H1 (cell line): ENCODE measurements at places on chromosomes 11 and 22. TPM values are rescaled to one million over a fixed set of nuclear protein-coding genes. Genes with fewer than 3 reads are reported as not detected.

CD3E gene
- not detected in 2 replicates for total RNA-seq

MAML2 gene
- 6.6 and 6.8 TPM in 2 replicates for total RNA-seq

CEND1 gene
- 5.0 and 5.7 TPM in 2 replicates for total RNA-seq

CASTOR1 gene
- 8.4 and 10.3 TPM in 2 replicates for total RNA-seq

CTSF gene
- total RNA-seq = 0.36 and 0.58 TPM in 2 replicates

MMP3 gene
- total RNA-seq = not detected in 2 replicates

APOL1 gene
- total RNA-seq = not detected in 2 replicates

DNA sequence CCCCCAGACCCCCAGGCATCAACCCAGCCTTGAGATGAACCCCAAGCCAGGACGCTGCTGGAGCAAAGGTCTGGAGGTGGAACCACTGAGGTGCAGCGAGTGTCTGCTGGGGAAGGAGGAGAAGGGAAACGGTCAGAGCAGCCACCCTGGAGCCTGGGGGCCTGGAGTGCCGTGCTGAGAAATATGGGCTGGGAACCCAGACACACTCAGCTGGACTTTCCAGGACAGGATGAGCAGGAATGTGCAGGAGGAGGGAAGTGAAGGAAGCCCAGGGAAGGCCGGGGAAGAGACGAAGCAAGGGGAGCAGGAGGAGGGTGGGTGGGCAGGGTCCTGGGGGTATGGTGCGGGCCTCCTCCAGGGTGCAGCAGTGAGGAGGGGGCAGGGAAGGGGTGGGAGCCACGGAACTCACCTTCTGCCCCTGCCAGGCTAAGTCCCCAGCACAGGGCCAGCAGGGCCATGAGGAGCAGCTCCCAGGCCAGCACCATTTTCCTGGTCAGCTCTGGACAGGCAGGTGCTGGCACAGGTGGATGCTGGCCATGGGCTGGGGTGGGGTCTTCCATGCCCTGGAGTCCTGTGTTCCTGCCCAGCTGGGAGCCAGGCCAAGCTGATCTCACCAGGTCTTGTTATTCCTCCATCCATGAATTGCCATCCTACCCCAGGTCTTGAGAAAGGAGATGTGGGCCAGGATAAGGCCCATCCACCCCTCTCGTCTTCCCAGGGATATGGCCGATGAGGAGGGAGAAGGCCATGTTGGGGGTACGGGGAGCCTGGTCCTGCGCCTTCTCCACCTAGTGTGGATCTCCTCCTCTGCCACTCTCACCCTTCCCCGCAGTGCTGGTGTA is 40.0 kb downstream of the CSF2RB start:
- H3K27me3 ChIP-seq = no peaks in the 10 kb centered on the region
- H3K4me3 ChIP-seq = no peak overlapping the region
- H3K4me1 ChIP-seq = no peaks in the 10 kb centered on the region
- no peak for DNase-seq
- no peak overlapping the region for H3K27ac ChIP-seq

DNA sequence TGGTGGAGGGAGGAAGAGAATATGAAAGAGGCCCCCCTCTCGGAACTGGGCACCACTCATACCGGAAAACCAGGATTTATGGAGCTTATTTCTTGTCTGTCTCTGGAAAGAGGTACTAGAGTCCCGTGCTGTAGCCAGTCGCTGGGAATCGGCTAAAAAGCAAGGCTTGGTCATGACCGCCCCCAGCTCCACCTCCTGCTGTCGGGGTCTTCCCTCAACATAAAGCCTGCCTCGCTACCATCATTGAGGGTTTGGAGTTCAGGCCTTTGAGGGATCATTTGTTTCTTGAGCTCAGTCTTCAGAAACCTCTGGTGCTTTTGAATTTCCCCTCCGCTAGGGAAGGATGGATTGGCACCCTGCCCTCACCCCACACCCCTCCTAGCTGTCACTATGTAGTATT is 97.1 kb downstream of the TSPAN18 start:
- peaks cover 14% of the 10 kb centered on the region for H3K27me3 ChIP-seq
- no peak overlapping the region for H3K4me3 ChIP-seq
- peak; percentile 21 for DNase-seq
- H3K36me3 ChIP-seq = no peaks in the 10 kb centered on the region

DNA sequence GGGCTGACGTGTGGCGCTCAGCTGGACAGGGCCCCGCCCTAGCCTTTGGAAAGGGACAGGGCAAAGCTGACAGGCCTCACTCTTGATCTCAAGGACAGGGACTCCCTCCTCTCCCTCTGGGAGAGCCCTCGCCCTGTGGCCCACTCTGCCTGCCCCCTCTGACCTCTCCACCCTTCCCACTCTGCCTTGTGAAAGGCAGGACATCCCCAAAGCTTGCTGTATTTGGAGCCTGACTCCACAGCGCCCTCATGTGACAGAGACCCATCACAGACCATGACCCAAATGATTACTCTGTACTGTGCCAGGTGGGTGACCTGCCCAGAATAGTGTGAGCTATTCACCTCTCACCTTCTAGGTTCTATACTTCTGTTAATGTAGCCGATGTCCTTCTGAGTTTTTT is 18.8 kb downstream of the P2RY2 start:
- H3K4me1 ChIP-seq = peaks cover 4% of the 10 kb centered on the region; the same call in 1 of the 2 replicates
- H3K4me3 ChIP-seq = no peak overlapping the region
- H3K27me3 ChIP-seq = no peaks in the 10 kb centered on the region
- no peaks in the 10 kb centered on the region for H3K36me3 ChIP-seq

DNA sequence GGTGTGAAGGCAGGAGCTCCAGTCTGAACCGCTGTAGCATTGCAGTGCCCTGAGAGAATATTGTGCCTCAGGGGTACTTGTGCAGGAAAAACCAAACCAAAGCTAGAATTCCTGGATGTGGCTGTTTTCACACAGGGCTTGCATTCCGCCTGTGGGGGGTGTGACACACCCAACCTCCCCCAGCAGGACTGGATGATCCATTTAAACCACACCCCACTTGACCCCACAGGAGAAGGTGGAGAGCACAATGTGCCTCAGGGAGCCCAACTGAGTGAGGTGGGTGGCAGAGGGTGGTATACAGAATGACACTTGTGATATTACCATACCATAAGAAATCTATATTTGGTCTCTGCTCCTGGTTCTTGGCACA is 66.9 kb upstream of the SLC22A12 start:
- H3K27ac ChIP-seq = no peak overlapping the region
- peaks cover 4% of the 10 kb centered on the region for H3K27me3 ChIP-seq
- no peak for DNase-seq
- no peak overlapping the region for H3K4me3 ChIP-seq

GRCh38 chr11:75325713-75326438 is 25.6 kb downstream of the ARRB1 start:
- H3K27me3 ChIP-seq = no peaks in the 10 kb centered on the region
- peaks cover 3% of the 10 kb centered on the region; the same call in 1 of the 2 replicates for H3K4me1 ChIP-seq
- peak overlapping the region; percentile 18; the same call in 1 of the 2 replicates for H3K27ac ChIP-seq
- H3K4me3 ChIP-seq = no peak overlapping the region
- DNase-seq = no peak
- no peaks in the 10 kb centered on the region for H3K36me3 ChIP-seq

GRCh38 chr22:42928969-42929837 is 72.1 kb upstream of the ARFGAP3 start:
- H3K27ac ChIP-seq = no peak overlapping the region; the same call in 1 of the 2 replicates
- no peak for DNase-seq
- H3K4me1 ChIP-seq = no peaks in the 10 kb centered on the region
- no peaks in the 10 kb centered on the region for H3K36me3 ChIP-seq
- no peak overlapping the region for H3K4me3 ChIP-seq
- no peaks in the 10 kb centered on the region for H3K27me3 ChIP-seq

- no peak overlapping the region for H3K27ac ChIP-seq
- no peaks in the 10 kb centered on the region for H3K4me1 ChIP-seq
- no peak overlapping the region for H3K4me3 ChIP-seq
These were observed 15.2 kb downstream of the DHCR7 start for GRCh38 chr11:71432761-71433647.

DNA sequence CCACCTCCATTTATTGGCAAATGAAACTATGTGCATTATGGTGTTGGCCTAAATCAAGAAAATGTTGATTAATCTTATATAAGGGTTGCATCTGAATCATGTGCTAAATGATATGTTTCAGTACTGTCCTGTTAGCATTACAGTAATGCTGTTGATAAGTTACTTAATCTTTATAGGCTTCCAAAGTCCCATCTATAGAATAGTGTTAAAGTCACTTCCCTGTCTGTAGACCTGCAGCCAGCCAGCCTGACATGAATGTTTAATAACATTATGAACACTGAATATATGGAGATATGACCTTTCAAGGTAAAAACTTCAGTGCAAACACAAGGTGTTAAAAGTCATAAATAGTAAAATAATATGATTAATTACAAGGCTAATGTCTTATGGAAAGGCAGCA is 3.6 kb upstream of the TOM1 start:
- H3K4me1 ChIP-seq = no peaks in the 10 kb centered on the region
- peaks cover 33% of the 10 kb centered on the region for H3K36me3 ChIP-seq
- no peak overlapping the region for H3K4me3 ChIP-seq
- DNase-seq = no peak
- H3K27me3 ChIP-seq = no peaks in the 10 kb centered on the region

- H3K27ac ChIP-seq = no peak overlapping the region
- H3K27me3 ChIP-seq = no peaks in the 10 kb centered on the region
- no peaks in the 10 kb centered on the region for H3K36me3 ChIP-seq
- no peak for DNase-seq
- H3K4me1 ChIP-seq = no peaks in the 10 kb centered on the region
These were observed 41.5 kb downstream of the BTBD10 start for GRCh38 chr11:13421561-13421960.

DNA sequence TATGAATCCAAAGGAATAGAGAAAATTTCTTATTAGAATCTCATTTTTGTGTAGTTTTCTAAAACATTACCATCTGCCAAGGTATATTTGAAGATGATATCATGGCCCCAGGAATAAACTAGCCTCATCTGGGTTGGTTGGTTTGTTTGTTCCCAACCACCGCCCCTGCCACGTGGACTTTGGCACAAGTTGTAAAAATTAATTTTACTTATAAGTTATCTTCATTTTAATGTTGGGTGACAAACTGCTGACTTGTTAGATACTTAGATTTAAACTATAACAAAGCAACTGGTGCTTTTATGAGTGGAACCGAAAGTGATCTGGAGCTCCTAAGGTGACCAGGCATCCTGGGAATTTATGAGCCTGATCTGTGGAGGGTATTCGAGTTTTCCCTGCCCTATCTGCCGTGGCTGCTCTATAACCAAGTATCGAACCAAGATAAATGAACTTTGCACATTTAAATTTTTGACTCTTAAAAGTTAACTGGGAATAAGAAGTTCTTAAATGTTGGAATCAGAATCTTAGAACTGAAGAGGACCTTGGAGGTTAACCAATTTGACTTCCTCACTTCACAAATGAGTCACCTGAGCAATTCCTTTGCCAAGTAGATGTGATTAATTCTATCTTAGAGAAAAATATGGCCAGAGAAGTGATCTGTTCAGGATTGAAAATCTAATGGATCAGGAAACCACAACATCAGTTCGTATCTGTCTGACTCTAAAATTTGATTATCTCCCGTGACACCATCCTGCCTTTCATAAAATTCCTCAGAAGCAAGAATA is 129.1 kb upstream of the ARHGAP42 start:
- H3K4me1 ChIP-seq = no peaks in the 10 kb centered on the region
- H3K4me3 ChIP-seq = no peak overlapping the region
- no peaks in the 10 kb centered on the region for H3K27me3 ChIP-seq
- no peaks in the 10 kb centered on the region for H3K36me3 ChIP-seq
- H3K27ac ChIP-seq = no peak overlapping the region

DNA sequence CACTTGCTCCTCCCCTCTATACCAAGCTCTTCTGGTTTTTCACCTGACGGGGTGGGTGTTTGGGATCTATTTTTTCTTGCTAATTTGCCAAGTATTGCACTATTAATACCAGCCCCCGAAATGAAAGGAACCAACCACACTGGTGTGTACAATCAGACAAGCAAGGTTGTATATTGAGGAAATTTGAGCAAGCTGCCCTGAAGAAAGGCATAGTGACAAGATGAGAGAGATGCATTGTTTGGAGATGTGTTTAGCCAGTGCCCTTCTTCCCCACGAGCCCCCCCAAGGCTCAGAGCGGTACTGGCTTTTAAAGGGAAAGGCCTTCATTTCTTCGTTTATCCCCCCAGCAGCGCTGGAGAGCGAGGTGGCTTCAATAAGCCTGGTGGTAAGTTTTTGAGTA is 15.2 kb upstream of the GAS2L1 start:
- no peak overlapping the region for H3K27ac ChIP-seq
- no peaks in the 10 kb centered on the region for H3K4me1 ChIP-seq
- no peak overlapping the region for H3K4me3 ChIP-seq
- peaks cover 41% of the 10 kb centered on the region for H3K36me3 ChIP-seq
- no peaks in the 10 kb centered on the region for H3K27me3 ChIP-seq
- DNase-seq = no peak

GRCh38 chr11:10181811-10182210 is 112.2 kb downstream of the SBF2 start:
- no peak overlapping the region for H3K27ac ChIP-seq
- H3K4me3 ChIP-seq = no peak overlapping the region
- no peak for DNase-seq

DNA sequence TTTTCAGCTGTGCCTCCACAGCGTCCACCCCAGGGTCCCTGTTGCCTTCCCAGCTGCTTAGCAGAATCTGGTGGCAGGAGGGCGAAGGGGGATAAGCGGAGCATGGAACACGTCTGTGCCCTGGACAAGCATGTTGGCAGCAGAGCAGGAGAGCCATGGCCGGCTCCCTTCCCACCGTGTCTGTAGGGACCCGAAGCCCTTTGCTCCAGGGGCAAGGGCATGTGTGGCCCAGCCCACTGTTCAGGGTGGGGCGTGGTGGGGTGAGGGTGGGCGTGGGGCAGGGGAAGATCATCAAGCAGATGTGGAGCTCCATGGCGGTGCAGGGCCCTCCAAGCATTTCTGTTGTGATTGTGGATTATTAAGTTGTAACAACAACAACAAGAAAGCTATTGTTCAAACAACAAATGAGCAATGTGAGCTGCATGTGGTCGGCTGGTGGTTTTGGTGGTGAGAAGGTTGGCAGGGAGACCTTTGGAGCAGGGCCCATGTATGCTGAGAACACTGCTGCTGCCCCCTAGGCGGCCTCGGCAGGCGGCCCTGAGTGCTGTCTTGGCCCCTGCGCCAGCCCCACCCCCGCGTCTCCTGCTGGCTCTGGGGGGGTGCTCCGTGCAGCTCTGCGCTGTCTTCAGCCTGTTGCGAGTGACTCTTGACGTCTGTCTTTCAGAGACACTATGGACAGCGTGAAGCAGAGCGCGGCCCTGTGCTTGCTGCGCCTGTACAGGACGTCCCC is 50.9 kb downstream of the AP2A2 start:
- DNase-seq = no peak
- no peaks in the 10 kb centered on the region for H3K27me3 ChIP-seq
- H3K36me3 ChIP-seq = peaks cover 18% of the 10 kb centered on the region
- H3K27ac ChIP-seq = peak overlapping the region; percentile 12; the same call in 1 of the 2 replicates

GRCh38 chr11:129951201-129951865 is 51.3 kb downstream of the PRDM10 start:
- DNase-seq = no peak
- H3K27ac ChIP-seq = no peak overlapping the region; the same call in 1 of the 2 replicates
- no peaks in the 10 kb centered on the region for H3K27me3 ChIP-seq
